ENCODE measurements at places on chromosomes 11 and 22.

DNA sequence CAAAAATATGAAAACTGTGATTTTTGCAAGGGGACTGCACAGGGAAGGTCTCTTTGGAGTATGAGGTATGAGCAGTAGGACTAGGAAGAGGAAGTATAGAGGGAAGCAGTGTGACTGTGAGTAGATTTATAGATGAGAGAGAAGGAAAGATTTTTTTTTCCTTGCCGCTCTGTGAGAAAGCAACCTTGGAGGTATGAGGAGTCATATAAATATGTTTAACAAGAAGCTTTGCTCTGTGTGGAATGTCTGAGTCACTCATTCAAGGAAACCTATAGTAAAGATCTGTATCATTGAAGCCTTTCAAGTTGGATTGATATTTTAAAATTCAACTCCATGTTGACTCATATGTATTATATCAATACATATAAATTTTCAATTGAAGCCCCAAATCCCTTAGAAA, 26.2 kb downstream of the DNHD1 start:
- no peak for DNase-seq

GRCh38 chr11:126594921-126595367, 239.5 kb downstream of the ST3GAL4 start:
- DNase-seq: no peak

DNA sequence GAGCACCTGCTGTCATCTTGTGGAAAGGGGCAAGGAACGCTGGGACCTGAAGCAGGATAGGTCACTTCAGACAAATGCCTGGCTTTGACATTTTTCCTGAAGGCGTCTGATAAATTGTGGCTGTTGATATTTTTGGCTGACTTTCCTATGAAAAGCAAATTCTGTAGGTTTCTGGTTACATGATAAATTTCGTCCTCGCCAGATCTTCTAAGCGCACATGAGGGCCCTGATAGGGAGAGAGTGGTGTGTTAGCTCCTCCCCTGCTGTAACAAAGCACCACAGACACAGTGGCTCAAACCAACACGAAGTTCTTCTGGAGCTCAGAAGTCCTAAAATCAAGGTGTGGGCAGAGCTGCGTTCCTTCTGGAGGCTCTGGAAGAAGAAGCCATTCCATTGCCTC, 19.6 kb downstream of the APOL4 start:
- no peak for DNase-seq

GRCh38 chr22:46068593-46069491, 81.5 kb upstream of the PPARA start:
- no peak for DNase-seq

DNA sequence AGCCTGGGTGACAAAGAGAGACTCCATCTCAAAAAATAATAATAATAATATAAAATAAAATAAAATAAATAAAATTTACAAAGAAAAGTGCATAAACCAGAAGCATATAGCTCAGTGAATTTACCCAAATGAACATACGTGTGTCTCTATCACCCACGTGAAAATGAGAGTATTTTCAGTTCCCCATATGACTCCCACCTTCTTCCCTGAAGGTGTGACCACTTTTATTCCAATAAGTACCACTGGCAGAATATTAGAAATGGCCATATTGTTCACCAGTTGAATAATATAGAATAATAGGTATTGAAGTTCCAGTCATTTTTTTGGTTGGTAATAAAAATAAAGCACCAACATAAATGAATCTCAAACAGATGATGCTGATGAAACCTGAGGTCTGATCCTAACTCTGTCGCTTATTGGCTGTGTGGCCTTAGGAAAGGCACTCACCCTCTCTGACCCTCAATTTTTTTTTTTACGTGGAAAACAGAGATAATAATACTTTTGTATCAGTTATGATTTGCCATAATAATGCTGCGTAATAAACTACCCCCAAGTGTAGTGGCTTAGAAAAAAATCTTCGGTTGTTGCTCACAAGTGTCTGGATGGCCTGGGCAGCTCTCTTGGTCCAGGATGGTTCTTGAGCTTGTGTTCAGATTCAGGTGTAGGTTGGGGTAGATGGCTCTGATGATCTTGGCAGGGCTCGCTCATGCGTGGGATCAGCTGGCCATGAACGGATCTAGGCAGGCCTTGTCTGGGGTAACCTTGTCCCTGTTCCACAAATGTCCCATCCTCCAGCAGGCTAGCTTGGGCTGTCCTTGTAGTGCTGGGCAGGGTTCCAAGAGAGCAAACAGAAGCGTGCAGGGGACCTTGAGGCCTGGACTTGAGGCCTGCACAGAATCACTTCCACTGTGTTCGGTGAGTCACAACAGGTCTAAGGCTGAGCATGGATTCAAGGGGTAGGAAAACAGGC, 88.1 kb downstream of the MYO18B start:
- DNase-seq: no peak

DNA sequence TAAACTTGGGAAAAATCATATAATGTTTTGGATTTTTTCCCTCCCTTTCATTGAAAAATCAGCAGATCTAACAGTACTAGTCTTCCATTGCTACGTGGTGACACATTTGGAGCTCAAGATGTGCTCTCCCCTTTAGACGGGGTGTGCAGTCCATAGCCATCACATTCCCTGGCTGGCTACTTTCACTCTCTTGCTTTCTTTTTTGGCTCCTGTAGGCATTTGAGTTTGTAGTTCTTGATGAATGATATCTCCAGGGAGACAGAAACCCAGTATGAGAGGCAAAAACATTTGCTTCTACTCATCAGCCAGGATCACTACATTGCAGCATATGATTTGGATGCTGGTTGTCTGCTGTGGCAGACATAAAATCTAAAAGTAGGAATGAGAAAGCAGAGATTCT, 12.1 kb downstream of the CCDC81 start:
- DNase-seq: no peak

DNA sequence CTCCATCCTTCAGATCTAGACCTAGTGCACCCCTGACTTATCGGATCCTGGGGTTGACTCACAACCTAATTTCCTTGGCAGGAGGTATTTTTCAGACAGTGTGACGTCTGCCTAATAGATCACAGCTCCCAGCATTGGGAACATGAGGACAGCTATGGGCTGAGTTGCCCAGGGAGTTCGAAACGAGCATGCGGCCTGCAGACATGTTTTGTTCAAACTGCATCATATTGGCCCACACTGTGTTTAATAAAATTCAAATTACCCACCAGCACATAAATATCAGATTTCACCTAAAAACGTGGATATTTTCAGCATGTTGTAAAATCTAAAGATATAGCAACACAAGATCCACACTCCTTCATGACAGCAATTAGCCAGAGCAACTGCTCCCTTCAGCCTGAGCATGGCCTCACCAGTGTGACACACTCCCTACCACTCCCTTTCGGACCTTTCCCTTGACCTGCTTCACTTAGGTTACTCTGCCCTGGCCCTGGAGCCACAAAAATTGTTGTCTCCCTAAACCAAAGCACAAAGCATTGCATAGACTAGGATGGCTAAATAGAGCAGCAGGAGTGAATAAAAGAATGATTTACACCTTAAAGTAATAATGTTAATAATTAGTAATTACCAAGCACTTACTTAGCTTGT, 53.6 kb upstream of the USP47 start:
- no peak for DNase-seq

GRCh38 chr11:75872887-75873416, 57.9 kb downstream of the UVRAG start:
- no peak for DNase-seq

DNA sequence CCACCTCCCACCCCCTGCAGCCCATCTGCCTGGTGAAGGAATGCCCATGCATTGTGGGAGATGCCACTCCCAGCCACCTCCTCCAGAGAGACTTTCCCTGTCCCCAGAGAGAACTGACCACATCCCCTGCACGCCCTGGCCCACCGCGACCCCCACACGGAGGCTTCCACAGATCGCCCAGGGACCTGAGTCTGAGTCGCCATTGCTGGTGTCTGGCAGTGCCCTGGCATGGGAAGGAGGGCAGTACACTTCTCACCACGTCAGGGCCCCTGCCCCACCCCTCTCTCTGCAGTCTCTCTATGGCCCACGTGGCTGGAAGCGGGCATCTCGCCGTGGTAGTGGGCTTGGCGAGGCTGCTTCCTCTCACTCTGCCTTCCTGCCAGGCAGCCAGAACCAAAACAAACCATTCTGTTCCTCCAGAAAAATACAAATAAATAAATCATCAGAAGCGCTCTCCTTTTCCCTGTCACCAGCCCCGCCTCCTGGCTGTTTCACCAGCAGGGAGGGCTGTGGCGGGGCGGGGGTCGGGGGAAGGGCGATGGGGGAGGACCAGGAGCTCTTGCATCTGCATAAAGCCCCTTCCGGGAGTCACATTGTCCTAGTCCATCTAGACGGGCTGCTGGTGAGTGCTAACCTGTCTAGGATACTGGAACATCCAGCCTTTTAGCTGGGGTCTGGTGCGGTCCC, 20.9 kb downstream of the SHISAL1 start:
- no peak for DNase-seq

GRCh38 chr11:122422682-122423081, 232.8 kb upstream of the UBASH3B start:
- DNase-seq: no peak

DNA sequence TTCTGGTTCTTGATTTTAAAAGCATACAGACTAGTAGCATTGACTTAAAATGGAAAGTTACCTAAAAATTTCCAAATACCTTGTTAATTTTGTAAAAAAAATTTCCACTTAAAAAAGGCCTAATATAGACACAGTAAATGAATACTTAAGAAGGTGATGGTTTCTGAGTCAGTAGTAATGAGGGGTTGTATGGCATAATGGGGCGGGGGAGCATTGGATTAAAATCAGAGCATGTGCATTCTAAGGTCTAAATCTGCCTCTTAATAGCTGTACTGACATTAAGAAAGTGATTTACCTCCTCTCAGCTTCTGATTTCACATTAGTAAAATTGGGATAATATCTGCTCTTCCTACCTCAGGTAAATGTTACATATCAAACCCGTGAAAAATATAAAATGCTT, 446.5 kb downstream of the AASDHPPT start:
- no peak for DNase-seq

- no peak for DNase-seq
Measured at GRCh38 chr22:50148166-50148500, 22.4 kb upstream of the PANX2 start.

- DNase-seq: no peak
Measured at GRCh38 chr11:71964641-71965040, 34.1 kb upstream of the IL18BP start.

DNA sequence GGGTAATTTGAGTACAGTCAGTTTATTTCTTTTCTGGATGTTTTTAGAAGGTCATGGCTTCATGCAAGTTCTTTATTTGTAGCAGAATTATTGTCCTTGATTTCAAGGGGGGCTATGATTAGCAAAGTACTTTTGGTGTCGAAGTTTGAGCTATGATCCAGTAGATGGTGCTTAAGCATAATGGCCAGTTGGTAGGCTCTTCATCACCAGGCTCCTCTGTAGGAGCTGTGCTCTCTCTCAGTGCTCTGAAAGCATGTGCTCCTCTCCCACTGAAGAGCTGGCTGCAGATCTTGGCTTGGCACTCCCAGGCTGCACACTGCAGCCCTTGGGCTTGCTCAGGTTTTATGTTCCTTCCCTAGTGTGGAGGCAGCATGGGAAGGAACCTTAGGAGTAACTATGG, 852.7 kb downstream of the LUZP2 start:
- DNase-seq: no peak

GRCh38 chr11:64385945-64386704, 27.2 kb downstream of the RPS6KA4 start:
- no peak for DNase-seq

Measured in NCI-H2081 treated with DMSO at 0.1 percent for 48 hours (cell line).